Stimulated activated CD8-positive, alpha-beta memory T cell treated with anti-CD3 and anti-CD28 coated beads, Interleukin-15, amount 100 ng/mL, for 4 hours (primary cell): ENCODE measurements at places on chromosomes 4 and X.

DNA sequence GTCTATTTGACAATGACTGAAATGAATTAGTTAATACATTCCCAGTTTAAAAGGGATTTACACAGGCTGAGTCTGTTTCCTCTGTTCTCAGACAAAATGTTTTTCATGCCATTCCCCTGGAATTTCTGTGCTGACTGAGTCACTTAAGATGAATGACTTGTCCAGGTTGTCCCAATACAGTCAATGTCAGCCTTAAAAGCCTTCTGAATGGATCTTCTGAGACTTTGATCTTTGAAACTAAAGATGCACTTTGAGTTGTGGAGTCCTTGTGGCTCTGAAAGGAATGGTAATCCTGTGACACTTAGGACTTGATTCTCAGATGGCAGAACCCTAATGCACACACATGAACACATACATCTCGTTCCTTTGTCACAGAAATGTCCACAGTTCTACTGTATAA is 622.2 kb upstream of the GRID2 start:
- no peak for DNase-seq

GRCh38 chr4:98482503-98482846 is 175.9 kb downstream of the TSPAN5 start:
- DNase-seq, result no peak

GRCh38 chr4:71261633-71262121 is 77.1 kb upstream of the SLC4A4 start:
- DNase-seq, result no peak

GRCh38 chr4:7998447-7998846 is 58.8 kb upstream of the AFAP1 start:
- DNase-seq, result no peak

GRCh38 chr4:147984778-147985138 is 252.9 kb downstream of the ARHGAP10 start:
- DNase-seq, result no peak

GRCh38 chrX:136708348-136708747 is 60.4 kb downstream of the CD40LG start:
- DNase-seq, result no peak

GRCh38 chr4:156941940-156942548 is 29.6 kb downstream of the PDGFC start:
- DNase-seq, result no peak

- DNase-seq, result no peak
Observed at GRCh38 chr4:98765771-98766170, 107.4 kb upstream of the TSPAN5 start.
